ENCODE measurements at places on chromosomes 12 and 14.

GRCh38 chr14:92472860-92473259, 40.7 kb upstream of the RIN3 start:
- DNase-seq: no peak

GRCh38 chr14:89540009-89540829, 123.2 kb upstream of the FOXN3 start:
- DNase-seq: no peak

GRCh38 chr14:49897965-49898364, 5.1 kb downstream of the ARF6 start:
- no peak for DNase-seq

GRCh38 chr12:26939192-26939832, 1.0 kb downstream of the FGFR1OP2 start:
- DNase-seq: peak; percentile 16

- DNase-seq: no peak
Observed at GRCh38 chr14:32947792-32948191, 9.1 kb downstream of the NPAS3 start.

DNA sequence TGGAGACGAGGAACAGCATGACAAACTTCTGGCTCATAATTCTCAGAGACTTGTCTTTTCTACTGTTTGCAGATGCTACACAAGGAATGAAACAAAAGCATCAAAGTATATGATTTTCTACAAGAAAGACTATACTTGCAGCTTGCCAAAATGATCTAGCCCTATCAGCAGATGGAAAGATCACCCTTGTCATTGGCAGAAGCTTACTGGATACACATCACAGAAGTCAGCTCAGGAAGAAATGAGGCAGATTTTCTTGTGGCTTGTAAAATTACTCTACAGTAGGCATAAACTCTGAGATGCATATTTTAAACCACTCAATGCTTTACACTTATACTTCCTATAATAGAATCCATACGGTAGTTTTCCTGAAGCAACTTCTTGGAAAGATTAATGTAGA, 20.6 kb downstream of the E2F7 start:
- DNase-seq: no peak

GRCh38 chr12:46891306-46891705, 65.5 kb upstream of the SLC38A4 start:
- no peak for DNase-seq

GRCh38 chr14:38127356-38127755, 80.3 kb upstream of the SSTR1 start:
- DNase-seq: no peak

GRCh38 chr12:107669946-107670345, 15.7 kb upstream of the PWP1 start:
- DNase-seq: no peak
